Activated CD8-positive, alpha-beta memory T cell treated with anti-CD3 and anti-CD28 coated beads, Interleukin-2, amount 10 ng/mL, durations not matched to agents 7 days and 5 days (primary cell): ENCODE measurements at places on chromosomes 11 and 22. TPM values are rescaled to one million over a fixed set of nuclear protein-coding genes. Genes with fewer than 3 reads are reported as not detected.

FJX1 gene
- total RNA-seq, result not detected

YPEL4 gene
- 0.42 TPM for total RNA-seq

PARVB gene
- total RNA-seq, result 56.9 TPM

GPHA2 gene
- not detected for total RNA-seq

DNA sequence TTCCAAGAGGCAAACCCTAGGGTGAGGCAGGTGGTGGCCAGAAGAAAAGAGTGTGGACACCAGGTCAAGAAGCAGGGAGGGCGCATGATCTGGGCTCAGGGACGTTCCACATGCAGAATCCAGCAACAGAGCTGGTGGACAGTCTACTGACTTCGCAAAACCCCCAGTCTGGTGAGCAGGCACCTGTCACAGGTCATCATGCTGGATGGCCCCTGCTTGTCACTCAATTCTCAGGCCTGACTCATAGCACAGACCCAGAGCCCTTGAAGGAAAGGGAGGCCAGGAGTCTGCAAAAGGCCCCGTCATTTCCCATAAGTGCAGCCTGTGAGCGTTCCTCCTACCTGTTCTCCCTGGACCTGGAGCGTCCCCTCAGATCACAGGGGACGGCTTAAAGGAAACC, 18.2 kb downstream of the APOL4 start:
- no peaks in the 10 kb centered on the region for H3K36me3 ChIP-seq
- H3K4me1 ChIP-seq, result peaks cover 3% of the 10 kb centered on the region
- DNase-seq, result no peak
- H3K4me3 ChIP-seq, result no peak overlapping the region

DNA sequence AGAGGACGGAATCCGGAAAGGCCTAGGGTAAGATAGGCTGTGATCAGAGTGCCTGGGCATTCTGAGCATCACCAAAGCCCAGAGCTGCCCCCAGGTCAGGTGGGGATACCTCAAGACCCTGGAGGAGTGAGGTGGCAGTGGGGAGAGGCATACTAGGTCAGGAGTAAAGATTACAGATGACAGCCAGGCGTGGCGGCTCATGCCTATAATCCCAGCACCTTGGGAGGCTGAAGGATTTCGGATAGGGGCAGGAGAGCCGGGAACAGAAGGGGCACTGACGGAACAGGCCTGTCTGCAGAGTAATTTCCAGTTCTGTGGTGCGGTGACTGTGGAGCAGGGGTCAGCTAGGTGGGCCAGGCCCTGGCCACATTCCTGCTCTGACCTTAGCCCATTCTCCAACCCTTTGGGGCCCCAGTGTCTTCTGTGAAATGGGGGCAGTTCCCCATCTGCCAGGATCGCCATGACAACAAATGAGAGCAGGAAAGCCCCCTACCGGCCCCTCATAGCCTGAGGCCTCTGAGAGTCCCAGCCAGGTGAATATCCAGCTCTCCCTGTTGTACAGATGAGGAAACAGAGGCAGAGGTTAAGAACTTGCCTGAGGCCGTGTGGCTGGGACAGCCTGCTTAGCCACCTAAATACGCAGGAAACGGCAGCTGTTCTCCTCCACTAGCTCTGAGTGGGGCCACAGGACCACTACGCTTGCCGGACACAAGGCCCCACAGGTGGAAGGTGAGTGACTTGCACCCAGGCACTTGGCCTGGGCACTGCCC, 9.2 kb downstream of the BAD start:
- H3K36me3 ChIP-seq, result peaks cover 7% of the 10 kb centered on the region
- H3K4me1 ChIP-seq, result peaks cover 16% of the 10 kb centered on the region
- DNase-seq, result no peak
